Camera-type eye (tissue), 1 donor: ENCODE measurements at places on chromosomes 11 and 22. TPM values are rescaled to one million over a fixed set of nuclear protein-coding genes. Genes with fewer than 3 reads are reported as not detected.

CDC42EP2 gene
- total RNA-seq: 12.8 TPM

KRTAP5-11 gene
- total RNA-seq: not detected

OR8A1 gene
- total RNA-seq: not detected

RAG1 gene
- total RNA-seq: 0.93 TPM

HEPACAM gene
- 1.1 TPM for total RNA-seq

IL18BP gene
- 8.2 TPM for total RNA-seq

ACRV1 gene
- total RNA-seq: not detected

PNPLA5 gene
- total RNA-seq: 0.16 TPM

MMP12 gene
- not detected for total RNA-seq

MRGPRF gene
- 14.6 TPM for total RNA-seq

CHADL gene
- total RNA-seq: 6.0 TPM

ZNF215 gene
- total RNA-seq: 2.1 TPM

BARX2 gene
- 7.0 TPM for total RNA-seq

MMP1 gene
- not detected for total RNA-seq

PATE2 gene
- total RNA-seq: not detected

CPT1B gene
- total RNA-seq: 15.6 TPM

MCAT gene
- 17.4 TPM for total RNA-seq

NTM gene
- 81.8 TPM for total RNA-seq

PPP2R1B gene
- 31.3 TPM for total RNA-seq

CNTN5 gene
- 15.6 TPM for total RNA-seq

TECTA gene
- total RNA-seq: 2.2 TPM

USP2 gene
- total RNA-seq: 24.4 TPM

C1QTNF4 gene
- total RNA-seq: 18.5 TPM

C11orf86 gene
- not detected for total RNA-seq

FOLR2 gene
- total RNA-seq: 11.8 TPM

GLB1L2 gene
- 8.7 TPM for total RNA-seq

TMEM132A gene
- total RNA-seq: 88.3 TPM

GSTT2 gene
- total RNA-seq: not detected

ELMOD1 gene
- total RNA-seq: 30.2 TPM

OR2AT4 gene
- not detected for total RNA-seq

SSTR3 gene
- 0.11 TPM for total RNA-seq

ROM1 gene
- total RNA-seq: 86.4 TPM

PIK3C2A gene
- total RNA-seq: 109 TPM

PARVA gene
- 35.6 TPM for total RNA-seq

MYO18B gene
- total RNA-seq: 8.3 TPM

DEUP1 gene
- total RNA-seq: 1.3 TPM

DGAT2 gene
- 5.2 TPM for total RNA-seq

ZBTB16 gene
- 26.2 TPM for total RNA-seq

POU2AF3 gene
- 0.99 TPM for total RNA-seq

KLHL22 gene
- 62.0 TPM for total RNA-seq

NCF4 gene
- 5.1 TPM for total RNA-seq

OR6T1 gene
- not detected for total RNA-seq

FBXO7 gene
- 97.0 TPM for total RNA-seq

MRGPRX3 gene
- not detected for total RNA-seq
